ENCODE measurements at places on chromosomes 1 and 21.

DNA sequence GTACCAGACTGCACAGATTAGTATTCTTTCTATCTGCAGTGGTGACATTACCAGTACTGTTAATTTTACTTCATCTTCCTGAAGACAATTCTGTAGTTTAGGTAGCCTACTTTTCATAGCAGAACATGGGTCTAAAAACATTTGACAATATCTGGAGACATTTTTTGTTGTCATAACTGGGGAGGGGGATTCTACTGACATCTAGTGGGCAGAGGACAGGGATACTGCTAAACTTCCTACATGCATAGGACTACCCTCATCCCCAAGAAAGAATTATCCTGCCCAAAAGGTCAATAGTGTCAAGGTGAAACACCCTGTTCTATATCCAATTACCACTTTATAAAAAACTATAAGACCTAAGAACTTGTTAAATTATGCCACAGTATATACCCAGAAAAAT is 3.4 kb upstream of the ARHGAP29 start:
- no peak for DNase-seq

- DNase-seq: no peak
Observed at GRCh38 chr1:21668232-21668950, 766 bp downstream of the RAP1GAP start.

DNA sequence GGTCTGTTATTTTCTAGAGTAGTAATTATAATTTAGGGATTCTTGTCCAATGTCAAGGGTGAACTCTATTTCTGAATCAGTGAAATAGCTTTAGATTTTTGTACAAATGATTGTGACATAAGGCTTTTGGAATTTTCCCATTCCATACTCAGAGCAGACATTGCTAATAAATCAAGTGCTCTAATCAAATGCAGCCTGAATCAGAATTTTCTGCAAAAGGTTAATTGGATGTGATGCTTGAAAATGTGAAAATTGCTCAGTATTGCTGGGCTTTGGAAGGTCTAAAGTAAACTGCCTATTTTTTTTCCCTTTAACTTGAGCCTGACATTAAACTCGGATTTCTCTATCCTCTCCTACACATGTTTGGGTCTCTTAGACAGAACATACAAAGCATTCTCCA is 23.2 kb downstream of the SGIP1 start:
- no peak for DNase-seq

GRCh38 chr1:87398641-87399040 is 70.0 kb downstream of the LMO4 start:
- DNase-seq: no peak

DNA sequence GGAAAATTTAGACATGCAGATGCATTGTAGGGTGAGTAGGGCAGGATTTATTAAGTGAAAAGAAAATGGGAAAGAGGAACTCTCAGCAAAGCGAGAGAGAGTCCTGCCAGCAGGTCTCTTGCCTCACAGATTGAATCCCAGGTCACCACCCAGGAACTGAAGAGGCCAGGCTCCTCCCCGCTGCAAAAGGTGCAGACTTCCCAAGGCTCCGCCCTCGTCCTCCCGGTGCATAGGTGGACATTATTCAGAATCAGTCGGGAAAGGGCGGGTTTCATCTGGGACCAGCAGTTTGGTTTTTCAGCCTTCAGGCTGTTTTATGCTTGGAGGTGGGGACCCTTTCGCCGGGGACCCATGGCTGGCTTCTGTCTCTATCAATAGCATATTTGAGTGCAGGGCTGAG is 41.6 kb upstream of the APP start:
- DNase-seq: no peak

GRCh38 chr1:93976291-93976690 is 67.1 kb upstream of the GCLM start:
- DNase-seq: no peak
